ENCODE measurements at places on chromosomes 16 and 17.

DNA sequence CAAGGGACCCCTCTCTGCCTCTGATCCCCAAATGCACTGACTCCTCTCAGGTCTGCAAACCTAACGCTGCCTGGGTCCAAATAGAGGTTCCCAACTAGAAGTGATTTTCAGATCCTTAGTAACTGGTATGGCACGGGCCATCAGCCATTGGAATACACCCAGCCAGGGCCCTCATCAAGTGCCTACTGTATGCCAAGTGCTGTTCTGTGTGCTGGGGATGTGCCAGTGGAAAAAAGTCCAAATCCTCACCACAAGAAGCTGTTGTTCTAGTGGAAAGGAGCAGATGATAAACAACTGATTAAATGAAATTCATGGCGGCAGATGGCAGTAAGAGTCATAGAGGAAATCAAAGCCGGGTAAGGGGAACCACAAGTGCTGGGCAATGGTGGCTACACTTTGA lies 57.2 kb upstream of the MED9 start:
- no peak for DNase-seq

- DNase-seq: no peak
Observed at GRCh38 chr17:81200695-81201580, 21.8 kb downstream of the CEP131 start.

DNA sequence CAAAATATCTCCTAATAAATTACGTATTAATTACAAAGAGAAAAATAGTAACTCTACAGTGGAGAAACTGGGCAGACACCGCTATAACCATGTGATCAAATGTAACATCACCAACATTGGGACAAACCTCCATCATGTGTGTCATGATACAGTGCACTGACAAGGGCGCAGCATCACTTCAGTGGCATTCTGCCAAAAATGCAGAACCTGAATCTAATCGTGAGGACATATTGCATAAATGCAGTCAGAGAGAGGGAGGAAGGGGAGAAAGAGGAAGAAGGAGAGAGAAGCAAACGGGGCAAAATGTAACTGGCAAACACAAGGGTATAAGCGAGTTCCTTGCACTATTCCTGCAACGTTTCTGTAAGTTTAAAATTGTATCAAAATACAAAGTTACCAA lies 74.2 kb upstream of the MARCHF10 start:
- DNase-seq: no peak

DNA sequence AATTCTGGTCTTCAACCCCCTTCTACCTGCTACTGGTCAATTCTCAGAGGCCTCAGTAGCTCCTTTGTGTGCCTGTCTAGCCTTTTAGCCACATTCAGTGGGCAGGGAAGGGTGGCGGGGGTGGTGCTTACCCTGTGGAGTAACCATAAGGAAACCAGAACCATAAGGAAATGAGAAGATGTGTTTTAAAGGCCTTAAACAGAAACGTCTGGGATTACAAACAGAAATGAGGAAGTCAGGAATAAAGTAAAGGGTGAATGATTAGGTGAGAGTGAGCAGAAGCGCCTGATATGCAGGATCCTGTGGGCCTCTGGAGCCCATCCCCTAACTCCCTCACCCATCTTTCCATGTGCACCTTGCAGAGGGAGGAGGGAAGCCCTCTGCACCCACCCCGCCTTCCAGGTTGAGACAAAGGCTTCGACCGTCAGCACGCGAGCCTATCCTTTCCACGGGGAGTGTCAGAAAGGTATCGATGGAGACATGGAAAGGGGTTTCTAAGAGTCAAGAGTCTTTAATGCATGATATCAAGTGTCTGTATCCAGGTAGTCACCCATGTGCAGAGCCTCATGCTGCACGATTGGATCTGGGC lies 20.4 kb downstream of the KIAA0513 start:
- no peak for DNase-seq

- no peak for DNase-seq
Observed at GRCh38 chr16:53664724-53665345, 38.8 kb downstream of the RPGRIP1L start.

- DNase-seq: no peak
Observed at GRCh38 chr16:53369921-53370320, 64.3 kb upstream of the RBL2 start.

GRCh38 chr16:183005-183404 lies 2.7 kb downstream of the HBQ1 start:
- no peak for DNase-seq

GRCh38 chr17:55303701-55304145 lies 39.0 kb downstream of the HLF start:
- DNase-seq: no peak

GRCh38 chr16:68113059-68113761 lies 28.0 kb downstream of the NFATC3 start:
- DNase-seq: no peak

DNA sequence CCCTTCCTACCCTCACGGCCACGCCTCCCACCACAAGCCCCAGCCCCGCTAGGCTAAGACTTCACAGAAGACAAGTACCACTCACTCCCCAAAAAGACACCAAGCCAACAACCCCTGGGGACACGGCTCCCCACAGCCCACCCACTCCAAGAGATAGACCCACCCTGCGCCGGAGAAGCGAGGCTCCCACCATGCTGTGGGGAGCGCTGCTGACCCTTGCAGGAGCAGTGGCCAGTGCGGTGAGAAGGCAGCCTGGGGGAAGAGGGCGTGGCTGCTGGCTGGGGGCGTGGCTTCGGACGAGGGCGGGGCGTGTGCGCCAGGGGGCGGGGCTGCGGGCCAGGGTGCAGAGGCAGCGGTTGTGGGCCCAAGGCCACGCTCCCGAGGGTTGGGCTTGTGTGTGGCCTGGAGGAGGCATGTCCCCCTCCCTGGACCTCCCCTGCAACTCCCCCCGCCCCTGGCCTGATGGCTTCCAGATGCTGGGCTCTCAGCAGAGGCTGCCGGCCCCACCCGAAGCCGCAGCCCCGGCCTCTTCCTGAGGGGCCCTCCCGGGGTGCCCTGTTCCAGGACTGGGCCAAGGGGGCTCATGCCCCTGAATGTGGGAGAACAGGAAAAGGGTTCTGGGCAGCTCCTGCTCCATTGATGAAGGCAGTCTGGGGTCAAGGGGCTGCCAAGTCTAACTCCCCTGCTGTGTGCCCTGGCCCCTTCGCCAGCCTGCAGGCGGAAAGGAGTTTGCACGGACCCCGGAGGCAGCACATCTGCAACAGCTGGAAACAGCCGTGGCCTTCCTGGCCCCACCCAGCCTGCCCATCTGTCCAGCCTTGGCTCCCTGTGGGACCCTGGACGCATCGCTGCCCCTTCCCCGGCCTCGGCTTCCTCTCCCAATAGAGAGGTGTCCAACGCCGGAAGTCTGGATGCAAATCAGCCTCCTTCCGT lies 9.1 kb downstream of the TFAP4 start:
- no peak for DNase-seq

DNA sequence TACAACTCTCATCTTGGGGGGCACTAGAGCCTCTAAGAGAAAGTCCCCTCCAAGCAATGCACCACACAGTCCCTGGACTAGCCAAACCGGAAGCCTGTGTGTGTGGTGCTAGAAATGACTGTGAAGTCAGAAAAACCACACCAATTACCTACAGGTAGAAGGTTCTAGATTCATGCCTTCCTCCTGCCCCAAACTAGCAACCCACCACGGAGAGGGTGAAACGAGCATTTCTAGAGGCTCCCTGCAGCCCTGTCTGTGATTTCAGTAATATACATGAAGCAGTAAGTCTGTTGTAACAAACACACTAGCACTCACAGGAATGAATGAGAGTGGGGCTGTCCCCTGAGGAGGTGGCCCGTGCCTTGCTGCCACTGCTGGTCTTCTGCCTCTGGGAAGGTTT lies 13.6 kb downstream of the ZFHX3 start:
- DNase-seq: no peak

GRCh38 chr16:54066451-54067105 lies 220.0 kb downstream of the IRX3 start:
- no peak for DNase-seq

DNA sequence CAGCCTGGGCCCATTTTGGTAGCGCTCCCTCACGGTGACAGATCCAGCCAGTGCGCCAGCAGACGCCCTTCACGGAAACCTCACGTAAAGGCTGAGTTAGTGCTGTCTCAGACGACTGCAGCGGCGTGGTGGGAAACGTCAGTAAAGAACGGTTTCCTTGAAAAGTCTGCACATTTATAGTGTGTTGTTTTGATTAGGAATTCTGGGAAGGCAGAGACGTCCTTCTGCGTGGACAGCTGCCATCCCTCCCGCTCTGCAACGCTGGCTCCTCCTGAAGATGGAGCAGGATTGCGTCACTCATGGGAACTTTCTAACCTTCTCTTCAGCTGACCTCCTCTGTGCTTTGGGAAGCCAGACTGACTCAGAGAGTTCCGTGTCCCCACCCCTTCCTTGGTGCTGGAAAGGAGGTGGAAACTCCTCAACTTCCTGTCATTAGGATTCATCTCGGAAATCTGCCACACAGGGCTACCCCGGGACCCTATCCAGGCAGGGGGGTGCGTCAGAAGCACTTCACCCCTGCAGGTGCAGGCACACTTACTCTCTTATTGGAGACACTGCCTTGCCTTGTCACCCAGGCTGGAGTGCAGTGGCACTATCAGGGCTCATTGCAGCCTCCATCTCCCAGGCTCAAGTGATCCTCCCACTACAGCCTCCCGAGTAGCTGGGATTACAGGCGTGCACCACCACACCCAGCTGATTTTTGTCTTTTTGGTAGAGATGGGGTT lies 24.3 kb upstream of the CRISPLD2 start:
- DNase-seq: no peak

GRCh38 chr17:18182110-18182977 lies 1.3 kb upstream of the ALKBH5 start:
- DNase-seq: no peak

DNA sequence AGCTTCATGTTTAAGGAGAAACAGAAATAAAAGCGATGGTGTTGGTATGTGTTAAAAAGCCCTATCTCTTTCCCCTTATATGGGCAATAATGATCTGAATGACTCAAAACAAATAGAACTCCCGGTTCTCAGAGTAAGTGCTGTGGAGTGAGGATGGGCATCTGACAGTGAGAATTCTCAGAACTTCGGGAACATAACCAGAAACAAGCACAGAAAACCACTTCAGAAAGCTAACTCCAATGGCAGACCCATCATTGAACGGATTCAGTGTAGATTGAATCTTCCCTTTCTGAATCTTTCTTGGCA lies 67.2 kb downstream of the CDH8 start:
- no peak for DNase-seq

DNA sequence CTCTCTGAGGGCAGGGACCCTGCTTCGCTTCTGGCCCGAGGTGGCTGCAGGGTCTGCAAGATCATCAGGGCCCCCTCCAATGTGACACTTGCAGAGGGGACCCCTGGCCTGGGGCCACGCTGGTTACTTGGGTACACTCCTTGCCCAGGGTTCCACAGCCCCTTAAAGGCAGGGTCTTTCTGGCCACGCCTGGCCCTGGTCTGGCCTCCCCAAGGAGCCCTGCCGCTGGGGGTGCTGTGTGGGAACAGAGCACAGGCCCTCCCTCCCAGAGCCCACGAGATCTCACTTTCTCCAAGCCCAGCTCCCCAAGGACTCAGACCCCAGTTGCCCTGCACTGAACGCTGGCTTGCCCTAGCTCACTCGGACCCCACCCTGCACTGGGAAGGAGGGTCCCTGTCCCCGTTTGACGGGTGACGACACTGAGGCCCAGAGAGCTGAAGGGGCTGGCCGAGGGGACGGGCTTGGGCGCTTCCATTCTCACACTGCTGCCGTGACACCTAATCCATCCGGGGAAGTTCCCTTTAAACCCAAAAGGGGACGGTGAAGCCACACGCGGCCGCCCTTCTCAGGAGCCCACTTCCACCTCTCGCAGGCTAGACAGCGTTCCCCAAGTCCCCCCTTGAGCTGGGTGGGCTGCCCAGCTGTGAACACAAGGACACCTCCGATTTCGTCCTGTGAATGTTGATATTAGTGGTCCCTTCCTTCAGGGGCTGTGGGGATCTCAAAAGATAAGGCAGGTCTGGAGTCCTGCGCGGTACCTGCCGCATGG lies 26.9 kb upstream of the OSGIN1 start:
- no peak for DNase-seq

DNA sequence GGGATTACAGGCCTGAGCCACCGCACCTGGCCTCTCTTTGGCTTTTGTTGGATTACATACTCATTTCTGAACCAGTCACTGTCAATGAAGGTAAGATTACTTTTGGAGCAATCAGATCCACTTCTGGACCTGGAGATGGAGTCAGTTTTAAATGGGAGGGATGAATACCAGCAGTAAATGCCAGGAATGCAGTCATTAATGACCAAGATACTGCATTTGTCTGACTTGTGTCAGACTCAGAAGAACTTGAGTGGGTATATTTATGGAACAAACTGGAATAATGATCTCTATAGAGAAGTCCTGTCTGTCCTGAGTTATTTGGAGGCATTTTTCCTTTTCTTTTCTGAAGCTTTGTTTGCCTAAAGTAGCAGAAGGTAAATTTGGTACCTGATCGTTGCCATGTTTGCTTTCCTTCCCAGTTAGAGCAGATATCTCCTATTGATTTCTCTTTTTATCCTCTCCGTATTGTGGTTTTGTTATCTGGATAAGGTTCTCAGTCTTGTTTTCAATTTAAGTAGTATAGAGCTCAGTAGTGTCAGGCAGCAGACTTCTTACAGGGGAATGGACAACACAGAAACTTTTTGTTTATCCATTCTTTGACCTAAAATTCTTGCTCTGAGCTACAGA lies 10.7 kb downstream of the NLK start:
- no peak for DNase-seq

- DNase-seq: no peak
Observed at GRCh38 chr17:74185571-74186185, 17.8 kb upstream of the RPL38 start.

GRCh38 chr16:11085916-11086315 lies 141.6 kb downstream of the CLEC16A start:
- no peak for DNase-seq

- no peak for DNase-seq
Observed at GRCh38 chr16:87945351-87946042, 5.7 kb upstream of the BANP start.

- DNase-seq: no peak
Observed at GRCh38 chr17:78557598-78558039, 19.6 kb downstream of the DNAH17 start.

- DNase-seq: no peak
Observed at GRCh38 chr16:31354394-31355291, at the start of gene ITGAX. Gene ITGAX (plus strand): TSS chr16:31355176. CDS start chr16:31355255, 79 bp downstream.

- DNase-seq: no peak
Observed at GRCh38 chr16:64391063-64391600, 730.7 kb downstream of the CDH11 start.

DNA sequence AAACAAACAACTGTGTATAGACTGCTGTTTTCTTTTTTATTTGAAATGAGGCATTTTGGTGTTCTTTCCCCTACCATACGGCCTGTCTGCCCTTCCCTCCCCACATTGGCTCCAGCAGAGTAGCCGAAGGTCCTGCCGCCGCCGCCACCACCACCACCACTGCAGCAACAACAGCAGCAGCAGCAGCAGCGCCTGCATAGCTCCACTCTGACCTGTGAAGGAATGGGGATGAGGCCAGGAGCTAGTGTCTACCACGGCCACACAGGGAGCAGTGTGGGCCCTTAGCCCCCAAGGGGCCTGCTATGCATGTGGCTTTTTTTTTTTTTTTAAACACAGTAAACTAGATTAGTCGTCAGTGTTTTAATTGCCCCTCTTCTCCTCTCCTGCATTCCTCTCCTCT lies 5.6 kb upstream of the CDK5R1 start:
- no peak for DNase-seq

Measured in iPS DF 19.7 (cell line).